ENCODE measurements at places on chromosomes 5 and 9.
A peak's percentile ranks its signal among the peaks of the same experiment; 100 is the strongest.

GRCh38 chr5:174559141-174559540 lies 165.2 kb upstream of the MSX2 start:
- peak; percentile 85 for DNase-seq

DNA sequence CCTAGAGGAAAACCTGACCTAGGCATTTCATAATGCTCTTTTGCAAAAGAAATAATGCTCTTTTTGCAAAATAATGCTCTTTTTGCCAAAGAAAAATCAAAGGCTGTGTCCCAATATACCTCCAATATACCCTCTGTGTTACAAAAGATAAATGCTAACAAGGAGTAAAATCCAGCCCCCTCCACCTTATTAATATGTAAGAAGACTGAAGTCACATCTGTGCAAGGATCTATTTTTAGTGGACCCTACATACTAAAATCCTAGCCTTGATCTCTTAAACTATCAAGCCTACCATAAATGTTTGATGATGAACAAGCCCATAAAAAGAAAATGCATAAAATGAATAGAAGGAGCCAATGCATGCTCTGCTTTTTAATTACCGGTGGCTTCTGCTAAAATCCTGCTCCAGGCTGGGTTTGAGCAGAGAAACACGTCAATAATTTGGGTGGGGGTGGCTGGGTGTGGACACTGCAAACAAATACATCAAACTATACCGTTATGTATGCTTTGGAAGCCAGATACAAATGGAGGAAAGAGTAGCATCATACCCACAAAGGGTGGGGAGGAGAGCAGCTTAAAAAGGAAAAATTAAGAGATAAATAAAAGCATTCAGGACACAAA lies 131.6 kb downstream of the SEMA6A start:
- no peak for DNase-seq

DNA sequence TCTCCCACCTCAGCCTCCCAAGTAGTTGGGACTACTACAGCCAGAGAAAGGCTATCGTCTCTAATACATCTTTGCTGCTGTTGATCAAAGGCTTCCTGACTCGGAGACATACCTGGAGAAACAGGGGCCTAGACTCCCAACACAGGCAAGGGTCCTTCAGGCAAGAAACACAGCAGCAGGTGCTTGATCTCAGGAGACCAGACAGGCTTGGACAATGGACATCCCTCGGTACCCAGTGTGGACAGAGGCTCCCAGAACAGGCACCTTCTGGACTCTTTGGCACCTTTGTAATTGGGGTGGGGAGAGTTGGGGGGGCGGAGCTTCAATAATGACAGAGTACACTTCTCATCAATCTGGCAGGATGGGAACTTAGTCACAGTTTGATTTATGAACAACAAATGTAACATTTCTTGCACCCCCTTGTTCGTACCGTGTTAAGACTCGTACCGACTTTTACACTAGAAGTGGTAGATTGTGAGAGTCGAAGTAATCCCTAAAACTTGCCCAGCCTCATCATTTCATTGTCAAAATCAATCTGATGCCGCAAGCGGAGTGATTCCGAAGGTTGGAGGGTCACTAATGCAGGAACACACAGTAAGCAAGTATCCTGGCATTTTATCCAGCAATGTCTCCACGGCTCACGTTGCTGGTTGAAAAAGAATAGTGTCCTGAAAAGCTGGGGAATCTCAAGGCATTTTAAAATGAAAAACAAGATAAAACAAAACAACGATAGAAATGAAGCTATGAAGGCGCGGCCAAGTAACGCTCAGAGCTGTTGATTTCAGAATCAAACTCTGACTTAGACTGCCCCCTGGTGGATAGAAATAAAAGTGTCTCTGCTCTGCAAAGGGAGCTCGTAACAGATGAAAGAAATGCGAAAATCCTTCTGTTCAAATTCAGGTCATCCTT lies 46.4 kb upstream of the STK32A start:
- DNase-seq, result peak; percentile 67

GRCh38 chr9:97873882-97874281 lies 20.9 kb downstream of the FOXE1 start:
- DNase-seq, result no peak

DNA sequence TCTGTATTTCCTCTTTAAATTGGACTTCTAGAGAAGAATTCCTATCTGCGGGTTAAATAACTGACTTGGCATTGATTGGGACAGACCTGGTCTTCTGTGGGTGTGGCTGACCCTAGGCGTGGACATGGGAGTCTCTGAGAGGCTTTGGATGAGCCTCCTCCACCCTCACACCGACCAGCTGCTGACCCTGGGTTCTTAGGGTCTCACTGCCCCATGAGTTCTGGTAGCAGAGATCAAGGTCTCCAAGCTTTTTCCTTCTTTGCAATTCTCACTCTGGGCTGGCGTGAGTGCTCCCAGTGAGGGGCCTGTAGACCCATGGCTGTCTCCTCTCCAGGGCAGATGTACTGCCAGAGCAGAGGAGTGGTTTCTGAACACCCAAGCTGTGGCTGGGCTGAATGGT lies 41.6 kb upstream of the PITX1 start:
- no peak for DNase-seq

GRCh38 chr5:169097374-169098326 lies 203.3 kb downstream of the SLIT3 start:
- peak; percentile 59 for DNase-seq

DNA sequence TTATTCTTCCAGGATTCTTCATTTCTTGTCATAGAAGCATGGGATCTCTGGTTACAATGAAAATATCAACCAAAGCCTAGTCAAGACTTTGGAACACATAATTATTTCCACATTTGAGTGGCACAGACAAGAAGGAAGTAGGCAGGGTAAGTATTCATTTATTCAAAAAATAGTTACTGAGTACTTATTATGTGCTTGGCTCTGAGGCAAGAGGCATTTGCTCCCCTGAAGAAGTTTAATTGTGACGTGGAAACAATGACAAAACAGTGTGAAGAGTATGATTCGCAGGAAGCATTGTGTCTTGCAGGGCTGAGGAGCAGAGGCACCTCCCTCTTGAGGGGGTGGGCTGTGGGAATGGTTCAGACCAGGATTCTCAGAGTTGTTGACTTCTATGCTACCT lies 45.0 kb upstream of the TNFSF15 start:
- DNase-seq, result peak; percentile 73

Measured in fibroblast of skin of back (primary cell).